Right renal pelvis (tissue), 4 donors: ENCODE measurements at places on chromosomes 1 and 21. TPM values are rescaled to one million over a fixed set of nuclear protein-coding genes. Genes with fewer than 3 reads are reported as not detected.

DNA sequence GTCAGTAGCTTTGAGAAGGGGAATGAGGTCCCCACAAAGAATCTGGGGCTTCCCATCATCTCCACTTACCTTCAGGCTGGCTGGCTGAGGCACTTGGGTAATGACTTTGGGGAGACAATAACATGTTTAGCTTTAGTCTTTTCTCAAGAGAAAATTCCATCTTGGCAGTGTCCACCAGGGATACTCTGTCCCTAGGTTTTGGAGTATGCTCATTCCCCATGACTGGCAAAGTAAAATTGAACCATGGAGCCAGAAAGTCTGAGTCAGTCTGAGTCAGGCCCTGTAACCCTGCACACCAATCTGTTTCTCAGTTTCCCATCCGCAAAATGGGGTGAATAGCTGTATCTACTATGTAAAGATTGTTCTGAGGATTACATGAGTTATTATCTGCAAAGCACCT, 28.2 kb downstream of the RUNX1 start:
- DNase-seq, result no peak

DNA sequence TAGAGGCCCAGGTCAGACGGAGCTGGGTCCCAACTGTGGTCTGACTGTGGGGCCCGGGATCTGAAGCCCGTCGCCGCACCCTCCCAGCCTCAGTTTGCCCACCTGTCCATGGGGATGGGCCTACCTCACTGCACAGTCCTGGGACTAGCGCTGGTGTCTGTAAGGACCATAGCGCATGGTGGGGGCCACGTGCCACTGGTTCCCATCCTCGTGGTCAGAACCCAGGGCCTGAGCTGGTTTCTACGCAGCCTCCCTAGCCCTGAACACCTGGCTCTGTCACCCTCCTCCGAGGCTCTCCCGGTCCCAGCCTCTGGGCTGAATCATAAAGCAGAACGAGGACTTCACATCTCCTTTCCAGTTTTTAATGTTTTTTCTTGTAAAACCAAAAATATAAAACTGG, 46.7 kb downstream of the DMRTB1 start:
- no peak for DNase-seq

The CTSK gene
- polyA plus RNA-seq, result 30.6 TPM

GRCh38 chr1:100643471-100644196, 75.9 kb upstream of the VCAM1 start:
- no peak for DNase-seq

The LCK gene
- 5.8 TPM for polyA plus RNA-seq

GRCh38 chr21:33377221-33377920, 25.8 kb upstream of the IFNGR2 start:
- DNase-seq, result no peak

- DNase-seq, result no peak
Measured at GRCh38 chr1:27400082-27400962, 7.9 kb downstream of the GPR3 start.
